ENCODE measurements at places on chromosomes 2 and 18. TPM values are rescaled to one million over a fixed set of nuclear protein-coding genes. Genes with fewer than 3 reads are reported as not detected.
A peak's percentile ranks its signal among the peaks of the same experiment; 100 is the strongest.

DNA sequence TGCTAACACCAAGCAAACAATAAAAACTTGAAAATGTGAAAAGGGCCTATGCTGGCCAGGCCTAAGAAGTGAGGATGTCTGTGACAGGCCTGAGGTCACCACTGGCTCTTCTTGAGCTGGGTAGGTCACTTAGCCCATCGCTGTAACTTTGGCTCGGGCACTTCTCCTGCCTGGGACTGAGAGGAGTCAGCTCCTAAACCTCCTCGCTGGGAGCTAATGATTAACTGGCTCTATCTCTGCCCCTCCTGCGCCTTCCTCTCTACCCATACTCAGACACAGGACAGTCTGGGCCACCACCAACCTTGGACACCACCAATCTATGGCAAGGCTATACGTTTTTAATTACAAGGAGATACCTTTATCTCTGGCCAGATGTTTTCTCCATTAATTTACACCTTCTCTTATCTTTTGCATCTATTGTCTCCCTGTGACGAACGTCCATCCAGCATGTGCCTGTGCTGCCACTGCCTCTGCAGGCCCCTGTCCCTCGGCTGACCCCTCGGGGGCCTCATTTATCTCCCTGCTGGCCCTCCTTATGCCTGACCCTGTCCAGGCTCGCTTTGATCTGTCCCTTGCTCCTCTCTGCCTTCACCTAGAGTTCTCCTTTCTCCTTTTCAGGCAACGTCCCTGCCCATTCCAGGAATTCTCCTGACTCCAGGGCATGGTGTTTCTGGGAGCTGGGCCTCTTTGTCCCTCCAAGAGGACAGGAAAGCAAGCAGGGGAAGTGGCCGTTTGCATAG lies 149.1 kb upstream of the GATA6 start:
- no peak overlapping the region for H3K27ac ChIP-seq
- no peak overlapping the region for H3K4me3 ChIP-seq
- H3K27me3 ChIP-seq: no peaks in the 10 kb centered on the region

DNA sequence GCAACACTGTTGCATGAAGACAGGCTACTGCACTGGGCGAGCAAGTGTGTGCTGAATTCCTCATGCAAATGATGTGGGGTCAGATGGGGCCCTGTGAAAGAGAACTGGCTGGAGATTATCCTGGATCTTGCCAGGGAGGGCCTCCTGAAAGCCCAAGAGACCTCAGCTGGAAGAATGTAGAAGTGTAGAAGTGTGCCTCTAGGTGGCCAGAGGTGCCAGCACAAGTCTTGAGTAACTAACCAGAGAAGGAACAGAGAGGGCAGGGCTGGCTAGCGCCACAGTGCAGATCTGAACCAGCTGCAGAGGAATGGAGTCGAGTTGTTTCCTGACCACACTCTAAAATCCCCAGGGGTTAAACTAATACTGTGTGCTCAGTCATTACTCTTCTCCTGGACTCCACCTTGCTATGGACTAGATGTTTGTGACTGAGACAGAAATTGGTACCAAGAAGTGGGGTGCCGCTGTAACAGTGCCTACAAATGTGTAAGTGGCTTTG lies 399.3 kb downstream of the LRATD1 start:
- no peaks in the 10 kb centered on the region for H3K27me3 ChIP-seq
- no peak overlapping the region for H3K4me3 ChIP-seq
- DNase-seq: no peak
- H3K27ac ChIP-seq: no peak overlapping the region
- H3K4me1 ChIP-seq: no peaks in the 10 kb centered on the region

DNA sequence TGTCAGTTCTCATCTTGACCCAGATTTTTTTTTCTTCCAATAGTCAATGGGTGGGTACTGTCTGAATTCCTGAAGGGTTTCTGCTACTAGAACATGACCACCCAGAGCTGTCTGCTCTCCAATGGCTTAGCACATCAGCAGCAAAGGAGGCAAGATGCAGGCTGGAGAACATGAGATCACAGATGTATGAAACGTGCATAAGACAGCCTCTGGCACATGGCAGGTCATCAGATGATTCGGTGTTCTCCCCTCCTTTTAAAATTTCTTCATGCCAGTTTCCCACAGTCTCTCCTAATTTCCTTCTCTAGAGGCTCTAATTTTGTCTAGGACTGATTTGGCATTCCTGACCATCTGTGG lies 359.3 kb upstream of the TNP1 start:
- no peak overlapping the region for H3K27ac ChIP-seq
- H3K4me3 ChIP-seq: no peak overlapping the region
- DNase-seq: no peak
- no peaks in the 10 kb centered on the region for H3K4me1 ChIP-seq
- no peaks in the 10 kb centered on the region for H3K27me3 ChIP-seq

- peak overlapping the region; percentile 49 for H3K27ac ChIP-seq
- no peaks in the 10 kb centered on the region for H3K27me3 ChIP-seq
- no peak overlapping the region for H3K4me3 ChIP-seq
Measured at GRCh38 chr18:55401638-55402191, 186.3 kb downstream of the TCF4 start.

TAF1B gene
- total RNA-seq: 17.9 TPM

LGALSL gene
- 20.6 TPM for total RNA-seq

Data from adrenal gland (tissue), 19 donors.